Astrocyte (in vitro differentiated cells and primary cell): ENCODE measurements at places on chromosomes 7 and 10. TPM values are rescaled to one million over a fixed set of nuclear protein-coding genes. Genes with fewer than 3 reads are reported as not detected.

NODAL gene
- 0.43 TPM in 1 of 2 replicates, not detected in the other for total RNA-seq

DNA sequence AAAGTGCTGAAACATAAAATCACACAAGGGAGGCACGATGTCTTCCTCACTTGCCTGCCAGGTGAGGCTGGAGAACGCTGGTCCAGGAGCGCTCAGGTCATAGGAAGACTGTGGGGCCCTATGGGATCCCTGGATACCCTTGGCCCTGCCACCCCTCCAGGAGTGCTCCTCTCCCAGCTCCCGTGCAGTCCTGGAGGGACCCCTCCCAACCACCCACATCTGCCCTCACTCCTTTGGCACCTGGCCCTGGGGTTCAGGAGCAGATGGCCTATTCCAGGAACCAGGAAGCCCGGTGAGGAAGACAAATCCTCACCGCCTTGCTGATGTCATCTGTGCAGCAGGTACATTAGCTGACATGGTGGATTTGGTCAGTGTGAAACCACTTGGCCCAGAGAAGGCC is 3.7 kb upstream of the CXCL12 start:
- no peak overlapping the region for H3K4me3 ChIP-seq
- no peak overlapping the region for H3K27ac ChIP-seq
- H3K27me3 ChIP-seq = peaks cover 4% of the 10 kb centered on the region
- DNase-seq = no peak

GRCh38 chr10:86524225-86524962 is 2.8 kb upstream of the WAPL start:
- no peaks in the 10 kb centered on the region for H3K27me3 ChIP-seq
- peaks cover 14% of the 10 kb centered on the region for H3K4me1 ChIP-seq
- DNase-seq = no peak
- no peak overlapping the region for H3K4me3 ChIP-seq

GRCh38 chr7:22890773-22891172 is 68.1 kb upstream of the TOMM7 start:
- no peak for DNase-seq
- H3K36me3 ChIP-seq = no peaks in the 10 kb centered on the region
- H3K4me1 ChIP-seq = no peaks in the 10 kb centered on the region
- no peaks in the 10 kb centered on the region for H3K27me3 ChIP-seq
- H3K27ac ChIP-seq = no peak overlapping the region

- H3K27me3 ChIP-seq = no peaks in the 10 kb centered on the region
- no peak overlapping the region for H3K27ac ChIP-seq
- H3K4me3 ChIP-seq = no peak overlapping the region
- no peaks in the 10 kb centered on the region for H3K36me3 ChIP-seq
- DNase-seq = no peak
- peaks cover 5% of the 10 kb centered on the region for H3K4me1 ChIP-seq
Measured at GRCh38 chr7:30787486-30787885, 16.3 kb downstream of the MINDY4 start.

DNA sequence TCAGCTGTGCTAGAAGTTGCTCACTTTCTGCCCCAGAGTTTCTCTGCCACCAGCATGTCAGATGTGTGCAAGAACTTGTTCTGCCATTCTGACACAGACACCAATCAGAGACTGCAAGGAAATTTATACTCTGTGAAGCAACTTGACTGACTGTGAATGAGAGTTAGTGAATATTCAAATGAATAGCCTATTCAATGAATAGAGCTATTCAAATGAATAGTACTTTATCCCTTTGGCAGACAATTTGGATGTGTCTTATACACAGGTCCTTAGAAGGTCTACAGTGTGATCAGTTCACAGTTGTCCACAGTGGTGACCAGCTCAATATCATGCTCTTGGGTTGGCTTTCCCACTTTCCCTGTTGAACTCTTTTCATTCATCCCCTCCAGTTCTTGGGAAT is 138.1 kb downstream of the MACC1 start:
- no peak overlapping the region for H3K4me3 ChIP-seq
- DNase-seq = no peak
- no peaks in the 10 kb centered on the region for H3K27me3 ChIP-seq
- H3K4me1 ChIP-seq = no peaks in the 10 kb centered on the region
- H3K27ac ChIP-seq = no peak overlapping the region

DNA sequence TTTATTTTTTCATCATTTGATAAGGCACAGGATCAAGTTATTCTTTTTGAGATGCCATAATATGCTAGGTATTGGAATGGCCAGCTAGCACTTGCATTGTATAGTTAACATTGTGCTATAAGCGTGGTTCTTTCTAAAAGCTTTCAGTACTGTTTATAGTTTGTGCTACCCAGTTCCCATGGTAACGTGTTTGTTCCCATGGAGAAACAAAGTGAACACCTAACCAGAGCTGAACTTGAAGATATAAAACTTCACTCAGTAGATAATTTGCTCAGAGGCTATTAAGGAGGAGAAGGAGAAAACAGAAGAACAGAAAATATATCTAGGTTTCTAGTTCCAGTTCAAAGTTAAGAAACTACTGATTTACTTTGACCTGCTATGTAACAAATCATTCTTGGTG is 23.6 kb upstream of the ITGB8 start:
- peak; percentile 86 for DNase-seq
- no peaks in the 10 kb centered on the region for H3K27me3 ChIP-seq
- H3K4me1 ChIP-seq = peaks cover 21% of the 10 kb centered on the region
- no peak overlapping the region for H3K4me3 ChIP-seq
- H3K36me3 ChIP-seq = no peaks in the 10 kb centered on the region

DNA sequence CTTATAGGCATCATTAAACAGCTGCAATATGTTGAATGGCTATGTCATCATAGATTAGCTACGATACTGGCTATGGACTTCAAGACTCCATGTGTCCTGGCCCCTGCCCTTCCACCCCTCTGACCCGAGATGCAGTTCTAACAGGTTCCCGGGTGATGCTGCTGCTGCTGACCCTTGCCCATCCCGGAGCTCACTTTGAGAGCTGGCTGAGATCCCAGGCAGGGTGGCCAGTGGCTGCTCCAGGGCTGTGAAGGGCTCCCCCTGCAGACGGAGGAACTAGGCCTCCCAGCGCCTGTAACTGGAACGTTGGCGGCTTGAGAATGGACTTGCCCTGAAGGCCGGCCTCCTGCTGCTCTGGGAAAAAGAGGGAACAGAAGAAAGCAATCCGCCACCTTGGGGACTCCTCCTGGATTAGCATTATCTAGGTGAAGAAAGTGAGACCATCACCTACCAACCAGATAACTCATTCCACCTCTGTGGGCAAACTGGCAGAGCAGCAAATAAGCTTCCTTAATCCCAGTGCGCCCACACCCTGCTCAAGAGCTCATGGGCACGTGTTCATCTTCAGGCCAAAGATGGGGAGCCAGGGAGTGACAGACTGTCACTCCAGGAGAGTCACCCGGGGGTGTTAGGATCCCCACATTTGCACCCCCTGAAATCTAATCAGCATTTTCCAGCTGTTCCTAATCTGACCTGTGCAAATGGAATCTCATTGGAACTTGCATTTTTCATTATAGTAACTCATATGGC is 56.8 kb downstream of the PARP12 start:
- H3K27ac ChIP-seq = no peak overlapping the region
- peaks cover 9% of the 10 kb centered on the region for H3K27me3 ChIP-seq
- H3K36me3 ChIP-seq = no peaks in the 10 kb centered on the region
- DNase-seq = no peak
- H3K4me3 ChIP-seq = no peak overlapping the region

GRCh38 chr7:73702226-73702625 is 17.2 kb downstream of the STX1A start:
- no peak overlapping the region for H3K4me3 ChIP-seq
- peaks cover 38% of the 10 kb centered on the region for H3K4me1 ChIP-seq
- H3K27me3 ChIP-seq = no peaks in the 10 kb centered on the region

DNA sequence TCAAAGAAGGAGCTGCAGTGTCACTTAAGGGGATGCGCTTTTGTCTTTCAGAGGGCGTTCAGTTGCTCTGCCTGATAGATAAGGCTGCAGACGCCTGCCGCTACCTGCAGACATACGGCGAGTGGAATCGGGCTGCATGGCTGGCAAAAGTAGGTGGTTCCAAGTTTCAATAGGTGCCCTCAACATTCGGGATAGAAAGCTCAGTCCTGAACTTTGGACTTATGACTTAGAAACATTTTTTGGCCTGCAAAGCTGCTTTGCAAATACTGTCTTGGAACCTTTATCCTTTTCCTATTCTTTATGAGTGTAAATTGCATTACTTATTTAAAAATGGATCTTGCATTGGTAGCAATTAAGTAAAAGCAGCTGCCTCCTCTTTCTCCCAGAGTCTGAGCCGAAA is 54.1 kb downstream of the WDR11 start:
- H3K27me3 ChIP-seq = no peaks in the 10 kb centered on the region
- H3K4me3 ChIP-seq = no peak overlapping the region
- H3K27ac ChIP-seq = no peak overlapping the region
- DNase-seq = no peak
- H3K4me1 ChIP-seq = no peaks in the 10 kb centered on the region
- H3K36me3 ChIP-seq = peaks cover 41% of the 10 kb centered on the region

AOAH gene
- not detected in 2 replicates for total RNA-seq

DNA sequence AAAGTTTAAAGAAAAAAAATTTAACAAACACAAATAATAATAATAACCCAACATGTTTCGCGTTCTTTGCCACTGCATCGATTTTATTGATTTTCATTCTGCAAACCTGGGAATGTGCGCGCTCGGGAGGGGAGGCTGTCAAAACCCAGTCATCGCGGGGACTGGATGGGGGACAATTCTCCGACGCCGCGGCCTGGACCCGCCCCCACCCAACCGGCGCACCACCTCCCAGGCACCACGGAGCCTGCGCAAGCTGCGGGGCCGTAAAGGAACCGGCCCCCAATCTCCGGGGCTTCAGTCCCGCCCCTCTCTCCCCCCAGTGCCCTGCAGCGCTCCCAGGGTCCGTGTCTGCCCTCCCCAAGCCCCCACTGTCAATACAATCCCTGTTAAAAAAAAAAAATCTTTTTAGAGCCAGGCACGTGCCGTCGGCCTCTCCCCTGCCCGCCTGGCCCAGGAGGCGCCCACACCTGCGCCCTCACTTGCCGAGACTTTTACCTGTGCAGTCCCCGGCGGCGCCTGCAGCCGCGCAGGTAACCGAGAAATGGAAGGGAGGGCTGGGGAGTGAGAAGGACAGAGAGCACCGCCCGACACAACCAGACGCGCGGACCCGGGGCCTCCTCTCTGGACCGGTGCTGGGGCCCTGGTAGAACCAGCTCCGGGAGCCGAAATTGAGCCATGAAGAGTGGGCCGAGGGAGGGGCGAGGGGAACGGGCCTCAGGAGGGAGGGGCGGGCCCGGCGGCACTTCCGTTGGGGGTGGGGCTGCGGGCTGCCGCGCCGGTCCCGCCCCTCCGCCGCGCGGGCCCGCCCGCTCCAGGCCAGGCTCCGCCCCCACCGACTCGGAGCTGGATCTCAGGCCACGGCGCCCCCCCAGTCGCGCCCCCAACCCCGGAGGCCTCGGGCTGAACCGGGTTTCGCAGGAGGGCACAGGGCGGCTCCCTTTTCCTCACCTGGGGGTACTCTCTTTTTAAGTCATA is 7.6 kb upstream of the ZNF503 start:
- no peak overlapping the region for H3K27ac ChIP-seq
- H3K4me3 ChIP-seq = peak overlapping the region; percentile 48
- no peaks in the 10 kb centered on the region for H3K36me3 ChIP-seq
- H3K4me1 ChIP-seq = peaks cover 13% of the 10 kb centered on the region
- DNase-seq = no peak
- H3K27me3 ChIP-seq = peaks cover 57% of the 10 kb centered on the region

CAV2 gene
- 152 and 161 TPM in 2 replicates for total RNA-seq

GRCh38 chr7:47596502-47597202 is 14.7 kb upstream of the TNS3 start:
- H3K4me3 ChIP-seq = no peak overlapping the region
- H3K27me3 ChIP-seq = no peaks in the 10 kb centered on the region
- peaks cover 17% of the 10 kb centered on the region for H3K4me1 ChIP-seq
- no peak overlapping the region for H3K27ac ChIP-seq

- no peak overlapping the region for H3K4me3 ChIP-seq
- no peaks in the 10 kb centered on the region for H3K4me1 ChIP-seq
- no peak overlapping the region for H3K27ac ChIP-seq
- DNase-seq = no peak
- H3K36me3 ChIP-seq = no peaks in the 10 kb centered on the region
Measured at GRCh38 chr7:118858651-118859149, 634.2 kb downstream of the ANKRD7 start.

TSPAN13 gene
- total RNA-seq = 56.0 and 57.0 TPM in 2 replicates

DNA sequence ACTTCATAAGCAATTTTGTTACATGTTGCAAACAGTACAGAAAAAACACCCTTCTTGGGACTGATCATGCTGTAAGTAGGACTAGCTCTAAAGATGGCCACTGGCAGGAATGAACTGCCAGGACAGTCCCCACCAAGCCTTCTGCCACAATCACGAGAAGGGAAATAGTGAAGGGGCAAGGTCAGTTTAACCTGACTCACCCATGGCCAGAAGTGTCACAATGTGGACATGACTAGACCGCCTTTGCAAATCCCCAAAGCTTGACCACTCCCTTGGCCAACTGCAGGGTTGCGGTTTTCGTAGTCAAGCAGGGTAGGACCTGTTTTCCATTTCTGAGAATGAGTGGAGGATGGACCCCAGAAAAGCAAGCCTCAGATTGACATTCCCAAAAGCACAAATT is 19.4 kb upstream of the FRAT2 start:
- no peak overlapping the region for H3K27ac ChIP-seq
- no peak for DNase-seq
- peaks cover 29% of the 10 kb centered on the region for H3K36me3 ChIP-seq

GRCh38 chr10:132912713-132913558 is 29.4 kb downstream of the CFAP46 start:
- no peaks in the 10 kb centered on the region for H3K4me1 ChIP-seq
- no peak for DNase-seq
- H3K4me3 ChIP-seq = no peak overlapping the region

BAIAP2L1 gene
- 20.4 and 21.6 TPM in 2 replicates for total RNA-seq

AGR3 gene
- not detected in 2 replicates for total RNA-seq

OPN1SW gene
- total RNA-seq = not detected in 2 replicates

FAM25A gene
- total RNA-seq = not detected in 2 replicates

LLCFC1 gene
- not detected in 2 replicates for total RNA-seq

DNA sequence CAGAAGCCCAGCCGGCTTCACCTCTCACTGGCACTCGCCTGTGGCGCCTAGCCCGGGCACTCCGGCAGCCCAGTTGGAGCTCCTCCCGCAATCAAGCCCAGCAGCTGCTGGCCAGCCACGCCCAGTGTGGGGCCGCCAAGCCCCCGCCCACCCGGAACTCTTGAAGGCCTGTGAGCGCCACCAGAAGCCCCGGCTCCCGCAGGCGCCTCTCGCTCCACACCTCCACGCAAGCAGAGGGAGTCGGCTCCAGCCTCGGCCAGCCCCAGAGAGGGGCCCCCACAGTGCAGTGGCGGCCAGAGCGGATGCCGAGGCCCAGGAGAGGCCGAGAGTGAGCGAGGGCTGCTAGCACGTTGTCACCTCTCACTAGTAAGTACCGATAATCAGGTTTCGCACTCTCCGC is 240.7 kb downstream of the TFEC start:
- no peak overlapping the region for H3K4me3 ChIP-seq
- H3K4me1 ChIP-seq = no peaks in the 10 kb centered on the region
- H3K27ac ChIP-seq = no peak overlapping the region
- no peaks in the 10 kb centered on the region for H3K27me3 ChIP-seq

GRCh38 chr7:155962191-155962967 is 150.1 kb upstream of the SHH start:
- H3K27me3 ChIP-seq = no peaks in the 10 kb centered on the region
- H3K4me1 ChIP-seq = peaks cover 24% of the 10 kb centered on the region
- H3K27ac ChIP-seq = peak overlapping the region; percentile 82
- H3K36me3 ChIP-seq = no peaks in the 10 kb centered on the region

VAX1 gene
- total RNA-seq = 0.34 and 0.62 TPM in 2 replicates

- H3K4me3 ChIP-seq = no peak overlapping the region
- no peaks in the 10 kb centered on the region for H3K27me3 ChIP-seq
- peaks cover 12% of the 10 kb centered on the region for H3K4me1 ChIP-seq
- DNase-seq = no peak
- no peak overlapping the region for H3K27ac ChIP-seq
Measured at GRCh38 chr7:1172666-1173523, 12.9 kb upstream of the ZFAND2A start.

PRSS37 gene
- total RNA-seq = not detected in 2 replicates

EGR2 gene
- total RNA-seq = 12.1 and 22.9 TPM in 2 replicates
